Right renal pelvis (tissue), 4 donors: ENCODE measurements at places on chromosomes 7 and 10. TPM values are rescaled to one million over a fixed set of nuclear protein-coding genes. Genes with fewer than 3 reads are reported as not detected.

DDC gene
- 83.6 TPM for polyA plus RNA-seq

TRIM73 gene
- 2.9 TPM for polyA plus RNA-seq

GPR85 gene
- polyA plus RNA-seq: 1.6 TPM

ADCY1 gene
- polyA plus RNA-seq: 3.1 TPM

LRRC17 gene
- 81.4 TPM for polyA plus RNA-seq

OR2A5 gene
- polyA plus RNA-seq: 0.10 TPM

SEMA4G gene
- polyA plus RNA-seq: 46.2 TPM

CYP3A7 gene
- 0.28 TPM for polyA plus RNA-seq
